ENCODE measurements at places on chromosomes 6 and 20.

- no peak for DNase-seq
Observed at GRCh38 chr6:143564484-143565017, 53.0 kb upstream of the FUCA2 start.

- DNase-seq: no peak
Observed at GRCh38 chr6:21227486-21227885, 366.1 kb upstream of the SOX4 start.

GRCh38 chr6:109488001-109488400 is 5.0 kb upstream of the ZBTB24 start:
- no peak for DNase-seq

DNA sequence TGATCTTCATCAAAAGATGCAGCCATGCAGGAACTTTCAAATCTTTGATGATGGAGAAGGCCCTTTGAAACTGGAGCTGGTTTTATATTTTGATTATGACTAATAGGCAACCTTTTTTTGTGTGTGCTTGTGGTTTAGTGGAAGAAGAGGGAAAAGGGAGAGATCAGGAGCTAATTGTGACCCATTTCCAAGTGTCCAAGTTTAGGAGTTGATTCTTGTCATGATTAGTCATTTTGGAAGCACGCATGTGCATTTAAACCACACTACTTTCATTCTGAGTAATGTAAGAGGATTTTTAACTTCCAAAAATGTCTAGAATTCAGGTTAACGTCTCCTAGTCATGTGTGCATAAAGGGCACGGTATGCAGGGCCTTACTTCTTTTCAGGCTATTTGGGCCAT is 3.5 kb downstream of the FOXO3 start:
- no peak for DNase-seq

- DNase-seq: no peak
Observed at GRCh38 chr20:37308086-37309050, 18.9 kb downstream of the MANBAL start.

GRCh38 chr20:19073584-19074218 is 138.7 kb upstream of the SLC24A3 start:
- DNase-seq: no peak

DNA sequence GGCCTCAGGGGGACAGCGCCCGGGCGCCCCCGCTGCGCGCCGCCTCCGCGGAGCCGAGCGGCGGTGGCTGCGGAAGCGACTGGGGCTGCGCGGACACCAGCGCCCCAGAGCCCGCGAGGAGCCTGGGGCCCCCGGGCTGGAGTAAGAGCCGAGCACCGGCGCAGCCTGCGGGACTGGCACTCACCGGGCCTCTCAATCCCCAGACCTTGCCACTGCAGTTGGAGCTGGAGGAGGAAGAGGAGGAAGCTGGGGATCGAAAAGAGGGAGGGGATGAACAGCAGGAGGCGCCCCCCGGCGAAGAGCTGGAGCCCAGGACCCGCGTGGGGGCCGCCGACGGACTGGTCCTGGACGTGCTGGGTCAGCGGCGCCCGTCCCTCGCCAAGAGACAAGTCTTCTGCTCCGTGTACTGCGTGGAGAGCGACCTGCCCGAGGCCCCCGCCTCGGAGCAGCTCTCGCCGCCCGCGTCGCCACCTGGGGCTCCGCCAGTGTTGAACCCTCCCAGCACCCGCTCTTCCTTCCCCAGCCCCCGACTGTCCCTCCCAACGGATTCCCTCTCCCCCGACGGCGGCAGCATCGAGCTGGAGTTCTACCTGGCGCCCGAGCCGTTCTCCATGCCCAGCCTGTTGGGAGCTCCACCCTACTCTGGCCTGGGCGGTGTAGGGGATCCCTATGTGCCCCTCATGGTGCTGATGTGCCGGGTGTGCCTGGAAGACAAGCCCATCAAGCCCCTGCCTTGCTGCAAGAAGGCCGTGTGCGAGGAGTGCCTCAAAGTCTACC is 590 bp downstream of the RNF217 start:
- peak; percentile 76 for DNase-seq

- no peak for DNase-seq
Observed at GRCh38 chr20:20014659-20015058, 2.5 kb upstream of the NAA20 start.

DNA sequence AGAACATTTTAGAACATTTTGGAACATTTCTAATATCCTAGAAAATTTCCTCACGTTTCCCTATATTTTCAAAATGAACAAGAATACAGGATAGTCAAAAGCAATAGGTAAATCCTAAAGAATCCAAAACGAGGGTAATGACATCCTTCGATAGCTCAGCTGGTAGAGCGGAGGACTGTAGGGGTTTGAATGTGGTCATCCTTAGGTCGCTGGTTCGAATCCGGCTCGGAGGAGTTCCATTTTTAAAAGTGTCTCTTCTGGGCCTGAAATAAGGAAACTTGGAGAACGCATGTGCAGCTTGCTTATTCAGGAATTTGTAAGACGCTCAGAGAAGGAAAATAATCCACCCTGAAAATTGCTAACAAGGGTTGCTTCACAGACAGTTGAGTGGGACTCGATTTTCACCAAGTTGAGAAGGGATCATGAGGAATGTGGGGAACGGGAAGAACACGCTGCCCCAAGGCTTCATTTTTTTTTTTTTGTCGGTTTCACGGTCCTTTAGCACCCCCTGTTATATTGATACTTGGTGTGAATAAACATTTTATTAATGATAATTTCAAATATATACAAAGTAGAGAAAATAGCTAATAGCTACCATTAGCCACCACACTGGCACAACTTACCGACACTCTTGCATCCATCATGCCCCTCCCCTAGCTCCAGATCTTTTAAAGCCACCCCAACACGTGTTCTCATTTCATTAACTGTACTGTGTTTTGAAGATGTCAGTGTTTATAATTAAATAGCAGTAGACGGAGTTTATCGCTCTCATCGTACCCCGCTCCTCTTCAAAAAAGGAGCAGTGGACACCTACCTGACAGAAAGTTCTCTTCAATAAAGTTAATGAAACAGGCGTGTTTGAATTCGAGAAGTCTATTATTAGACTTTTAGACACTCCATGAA is 1.8 kb upstream of the ABT1 start:
- DNase-seq: no peak

- DNase-seq: no peak
Observed at GRCh38 chr20:8562356-8562755, 430.3 kb downstream of the PLCB1 start.

DNA sequence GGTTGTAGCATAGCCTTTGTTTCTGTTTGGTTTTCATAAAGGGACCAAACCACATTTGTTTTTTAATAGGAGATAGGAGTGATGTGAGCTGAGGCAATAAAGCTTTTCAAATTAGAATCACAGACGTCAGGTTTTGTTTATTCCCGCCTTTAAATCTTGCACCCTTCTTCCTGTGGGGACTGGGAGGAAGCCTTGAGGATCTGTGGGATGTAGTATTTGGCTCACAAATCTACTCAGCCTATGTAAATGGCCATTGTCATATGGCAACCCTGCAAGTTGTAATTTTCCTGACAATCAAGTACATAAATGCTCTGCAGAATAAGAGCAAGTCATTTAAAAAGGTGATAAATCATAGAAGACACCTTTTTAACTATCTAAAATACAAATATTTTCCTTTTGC is 110.4 kb downstream of the ADGRG6 start:
- DNase-seq: no peak

GRCh38 chr6:169932491-169932890 is 181.1 kb downstream of the ERMARD start:
- no peak for DNase-seq

DNA sequence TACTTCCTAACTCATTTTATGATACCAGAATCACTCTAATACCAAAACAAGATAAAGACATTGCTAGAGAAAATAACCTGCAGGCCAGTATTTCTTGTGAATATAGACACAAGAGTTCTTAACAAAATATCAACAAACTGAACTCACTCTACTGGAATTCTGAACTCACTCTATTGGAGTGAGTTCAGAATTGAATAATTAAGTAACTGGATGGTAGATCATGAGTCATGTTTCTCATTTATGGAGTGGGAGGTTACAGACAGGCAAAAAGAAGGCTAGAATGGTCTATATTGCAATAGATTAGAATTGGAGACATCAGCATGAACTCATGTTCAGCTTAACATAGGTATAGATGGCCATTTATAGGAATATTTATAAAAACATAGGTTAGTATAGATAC is 26.6 kb upstream of the C6orf58 start:
- no peak for DNase-seq

DNA sequence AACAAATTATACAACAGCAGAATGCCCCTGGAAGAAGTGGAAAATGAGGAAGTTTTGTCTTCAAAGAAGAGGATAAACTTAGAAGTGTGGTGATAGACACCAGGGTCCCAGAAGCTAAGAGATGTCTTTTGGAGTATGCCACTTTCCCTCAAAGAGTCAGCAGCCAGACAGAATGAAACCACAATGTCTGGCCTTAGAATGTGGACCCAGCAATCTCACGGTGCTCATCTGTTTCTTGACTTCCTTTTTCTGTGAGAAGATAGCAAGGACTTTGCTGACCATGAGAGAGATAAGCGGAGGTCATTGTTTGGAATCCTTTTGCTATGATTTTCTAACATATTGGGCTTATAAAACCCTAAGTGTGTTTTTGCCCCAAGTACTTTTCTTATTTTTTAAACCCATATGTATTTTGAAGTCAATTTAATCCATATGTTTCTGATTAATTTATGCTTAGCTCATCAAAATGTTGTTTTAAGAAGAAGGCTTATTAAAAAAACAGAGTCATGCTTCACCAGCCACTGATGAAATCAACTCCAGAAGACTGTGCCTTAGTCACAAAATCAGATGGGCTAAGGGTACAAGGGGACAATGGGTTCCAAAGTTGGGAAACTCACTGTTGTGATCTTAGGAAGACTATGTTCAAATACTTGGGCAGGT is 451.2 kb upstream of the JAG1 start:
- DNase-seq: no peak

DNA sequence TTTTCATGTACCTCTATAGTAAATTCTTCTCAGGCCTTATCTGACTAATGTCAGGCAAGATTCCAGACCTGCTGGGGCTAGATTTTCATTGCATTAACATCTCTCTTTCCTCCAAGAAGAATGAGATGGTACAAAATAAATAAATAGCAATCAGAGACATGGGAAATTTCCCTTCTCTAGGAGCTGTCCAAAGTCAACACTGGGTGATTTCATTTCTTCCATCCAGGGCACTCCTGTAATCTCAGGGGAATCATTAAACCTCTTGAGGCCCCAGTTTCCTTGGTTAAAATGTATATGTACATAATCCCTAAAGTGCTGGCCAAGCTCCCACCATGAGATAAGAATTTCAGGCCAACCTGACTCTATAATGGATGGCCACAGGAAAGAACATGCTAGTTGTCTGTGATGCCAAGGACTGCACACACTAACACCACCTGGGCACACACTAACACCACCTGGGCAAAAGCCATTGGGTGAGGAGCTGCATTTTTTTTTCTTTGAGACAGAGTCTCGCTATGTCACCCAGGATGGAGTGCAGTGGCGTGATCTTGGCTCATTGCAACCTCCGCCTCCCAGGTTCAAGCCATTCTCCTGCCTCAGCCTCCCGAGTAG is 912 bp downstream of the IL17F start:
- DNase-seq: no peak

- DNase-seq: no peak
Observed at GRCh38 chr6:130997061-130997753, 65.8 kb downstream of the EPB41L2 start.

GRCh38 chr6:146352163-146352562 is 191.5 kb upstream of the RAB32 start:
- no peak for DNase-seq

DNA sequence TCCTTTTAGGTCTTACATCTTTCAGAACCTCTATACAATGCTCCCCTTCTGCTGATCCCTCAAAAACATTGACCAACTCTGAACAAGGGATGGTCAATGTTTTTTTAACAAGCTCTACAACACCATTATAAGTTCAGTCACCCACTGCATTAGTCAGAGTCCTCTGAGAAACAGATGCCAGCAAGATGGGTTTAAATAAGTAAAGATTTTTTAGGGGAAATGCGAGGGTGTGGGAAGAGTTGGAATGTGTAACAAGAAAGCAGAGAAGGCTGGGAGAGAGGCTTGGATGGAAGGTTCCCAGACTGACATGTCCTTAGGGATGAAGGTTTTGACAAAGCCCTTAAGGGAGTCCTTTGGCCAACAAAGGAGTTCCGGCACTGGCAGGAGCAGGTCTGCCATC is 478.3 kb downstream of the FRK start:
- no peak for DNase-seq

DNA sequence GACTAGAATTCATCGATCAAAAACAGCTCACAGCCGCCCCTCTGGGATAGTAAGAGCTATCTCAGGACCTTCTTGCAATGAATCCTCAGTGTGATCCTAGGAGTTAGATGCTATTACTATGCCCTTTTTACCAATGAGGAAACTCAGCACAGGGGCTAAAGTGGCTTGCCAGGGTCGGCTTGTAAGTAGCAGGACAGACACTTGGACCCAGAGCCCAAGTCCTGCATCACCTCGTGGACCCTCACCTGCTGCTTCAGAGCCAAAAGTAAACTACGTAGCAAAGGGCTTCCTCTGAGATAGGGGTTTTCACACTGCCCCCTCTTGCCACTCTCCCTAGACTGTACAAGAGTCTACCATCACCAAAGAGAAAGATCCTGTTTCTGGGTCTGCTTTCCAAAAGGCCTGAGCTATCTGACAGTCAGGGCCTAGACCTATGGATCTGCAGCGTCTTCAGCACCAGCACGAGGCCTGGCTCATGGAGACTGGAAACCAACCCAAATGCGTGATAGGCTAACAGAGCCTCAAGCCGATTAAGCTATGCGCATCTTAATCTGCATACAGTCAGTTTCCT is 172.3 kb downstream of the ANKRD60 start:
- DNase-seq: no peak

DNA sequence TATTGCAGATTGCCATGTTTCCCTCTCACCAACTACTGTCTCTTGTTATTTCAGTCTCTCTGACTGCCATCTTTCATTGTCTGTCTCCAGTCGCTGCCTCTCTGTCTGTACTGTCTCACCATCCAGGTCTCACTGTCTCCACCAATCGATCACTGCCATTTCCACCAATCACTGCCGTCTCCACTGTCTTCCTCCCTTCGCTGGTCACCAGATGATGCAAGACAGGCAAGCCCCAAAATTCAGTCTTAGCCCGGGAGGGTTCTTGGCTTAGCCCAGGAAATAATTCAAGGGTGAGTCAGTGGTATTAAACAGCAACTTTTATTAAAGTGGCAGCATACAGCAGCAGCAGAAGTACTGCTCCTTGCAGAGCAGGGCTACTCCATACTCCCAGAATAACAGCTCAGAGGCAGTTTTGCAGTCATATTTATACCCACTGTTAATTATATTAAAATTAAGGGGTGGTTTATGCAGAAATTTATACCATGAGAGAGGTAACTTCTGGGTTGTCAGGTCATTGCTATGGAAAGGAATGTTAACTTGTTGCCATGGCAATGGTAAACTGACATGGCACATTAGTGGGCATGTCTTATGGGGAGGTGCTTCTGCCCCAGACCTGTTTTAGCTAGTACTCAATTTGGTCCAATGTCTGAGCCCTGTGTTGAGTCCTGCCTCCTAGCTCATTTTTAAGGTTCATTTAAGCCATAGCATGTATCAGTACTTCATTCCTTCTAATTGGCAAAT is 23.0 kb upstream of the ECHDC1 start:
- no peak for DNase-seq

GRCh38 chr6:157884756-157885155 is 61.7 kb downstream of the SNX9 start:
- no peak for DNase-seq

GRCh38 chr6:103799971-103800670 is 1059.6 kb downstream of the HACE1 start:
- DNase-seq: no peak

All from DMS79 treated with DMSO at 0.1 percent for 48 hours (cell line).